ENCODE measurements at places on chromosomes 1 and 21.

DNA sequence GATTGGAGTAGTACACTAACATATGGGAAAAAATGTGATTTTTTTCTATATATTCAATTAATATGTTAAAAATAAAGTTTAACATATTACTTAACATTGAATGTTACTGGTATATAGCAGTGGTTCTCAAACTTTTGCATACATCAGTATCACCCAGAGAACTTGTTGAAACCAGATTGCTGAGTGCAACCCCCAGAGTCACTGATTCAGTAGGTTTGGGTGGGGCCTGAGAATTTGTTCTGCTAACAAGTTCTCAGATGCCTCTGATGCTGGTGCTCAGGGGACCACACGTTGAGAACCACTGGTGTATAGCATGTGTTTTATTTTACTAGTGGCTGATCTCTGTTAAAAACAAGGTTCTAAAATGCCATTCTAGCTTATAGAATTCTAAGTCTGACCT is 161.9 kb downstream of the HHIPL2 start:
- no peak for DNase-seq

DNA sequence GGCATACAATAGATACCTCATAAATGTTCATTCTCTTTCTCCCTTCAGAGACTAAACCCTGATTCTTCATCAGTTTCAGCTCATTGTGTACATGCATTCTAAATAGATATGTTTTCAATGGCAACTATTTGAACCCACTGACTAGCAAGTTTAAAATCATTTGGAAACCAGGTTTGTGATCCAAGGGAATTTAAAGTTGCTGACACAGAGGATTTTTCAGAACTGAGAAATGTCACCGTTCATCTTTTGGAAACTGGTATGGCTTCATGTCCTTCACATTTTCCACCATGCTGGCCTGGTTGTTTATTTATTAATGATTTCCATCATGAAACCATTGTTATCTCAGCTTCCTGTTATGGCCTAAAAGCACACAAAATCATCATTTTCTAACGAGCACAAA is 81.8 kb upstream of the BARHL2 start:
- DNase-seq: no peak

DNA sequence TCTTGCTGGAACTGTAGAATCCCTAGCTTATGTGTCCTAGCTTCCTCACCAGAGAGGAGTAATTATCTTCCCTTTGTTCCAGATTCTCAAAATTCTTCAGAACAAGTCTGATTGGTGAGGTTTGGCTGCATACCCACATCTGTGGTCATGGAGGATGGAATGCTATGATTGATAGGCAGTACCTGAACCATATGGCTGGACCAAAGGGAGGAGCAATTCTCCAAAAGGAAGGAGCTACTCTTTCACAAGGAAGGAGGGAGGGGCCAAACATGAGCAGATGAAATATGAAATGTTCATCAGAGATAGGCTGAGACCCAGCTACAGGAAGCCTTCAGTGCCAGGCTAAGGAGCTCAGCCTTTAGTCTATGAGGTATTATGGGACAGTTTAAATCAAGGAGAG is 5.0 kb upstream of the RNF19B start:
- no peak for DNase-seq

DNA sequence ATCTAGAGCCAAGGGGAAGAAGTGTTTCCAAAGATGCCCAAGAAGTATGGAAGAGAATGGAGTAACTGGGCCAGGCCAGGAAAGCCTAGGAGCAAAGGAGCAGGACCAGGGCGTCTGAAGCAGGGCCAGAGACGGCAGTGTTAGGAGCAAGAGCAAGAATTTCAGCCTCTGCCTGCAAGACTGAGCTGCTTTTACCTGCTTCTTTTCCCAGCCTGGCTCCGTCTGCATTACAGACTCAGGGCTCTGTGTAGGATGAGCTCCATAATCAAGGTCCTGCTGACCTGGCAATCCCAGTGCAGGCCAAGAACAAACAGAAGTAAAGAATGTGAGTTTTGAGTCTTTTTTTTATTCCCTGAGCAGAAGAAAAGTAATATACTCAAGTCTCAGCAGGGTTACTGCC is 10.1 kb downstream of the FMO1 start:
- DNase-seq: no peak
